ENCODE measurements at places on chromosomes 11 and 22.

GRCh38 chr11:69203901-69204245 is 48.1 kb downstream of the SMIM38 start:
- DNase-seq = no peak

- peak; percentile 34 for DNase-seq
Measured at GRCh38 chr11:107043242-107044006, 25.1 kb upstream of the GUCY1A2 start.

GRCh38 chr11:31823644-31824331 is 12.7 kb upstream of the PAX6 start:
- DNase-seq = no peak

DNA sequence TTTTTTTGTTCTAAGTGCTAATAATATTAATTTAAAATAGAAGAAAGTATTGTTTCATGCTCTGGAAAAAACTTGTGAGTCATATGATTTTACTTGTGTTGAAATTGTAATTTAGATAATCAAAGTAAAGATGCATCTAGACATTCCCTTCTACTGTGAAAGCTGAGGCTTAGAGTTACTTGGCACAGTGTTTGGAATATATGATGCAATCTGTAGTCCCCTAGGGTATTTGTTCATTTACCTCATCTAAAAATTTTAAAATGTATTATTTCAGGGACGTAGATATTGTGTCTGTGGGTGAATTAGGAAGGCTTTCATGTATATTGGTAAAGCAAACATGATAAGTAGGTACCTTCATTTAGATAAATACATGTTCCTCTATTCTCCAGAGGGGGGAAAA is 793.5 kb upstream of the CNTN5 start:
- no peak for DNase-seq
